ENCODE measurements at places on chromosomes 12 and 14. TPM values are rescaled to one million over a fixed set of nuclear protein-coding genes. Genes with fewer than 3 reads are reported as not detected.

- H3K27ac ChIP-seq: no peak overlapping the region
- H3K4me1 ChIP-seq: no peaks in the 10 kb centered on the region
- DNase-seq: no peak
- no peaks in the 10 kb centered on the region for H3K36me3 ChIP-seq
- no peaks in the 10 kb centered on the region for H3K27me3 ChIP-seq
Observed at GRCh38 chr14:79011091-79011919, 841.1 kb downstream of the NRXN3 start.

GRCh38 chr12:46560874-46561273 lies 188.3 kb upstream of the SLC38A2 start:
- no peak overlapping the region for H3K27ac ChIP-seq
- no peak overlapping the region for H3K4me3 ChIP-seq
- no peak for DNase-seq

- H3K36me3 ChIP-seq: peaks cover 17% of the 10 kb centered on the region
- no peaks in the 10 kb centered on the region for H3K27me3 ChIP-seq
- peaks cover 30% of the 10 kb centered on the region for H3K4me1 ChIP-seq
- no peak for DNase-seq
Observed at GRCh38 chr12:68327896-68328295, 4.3 kb downstream of the MDM1 start.

DNA sequence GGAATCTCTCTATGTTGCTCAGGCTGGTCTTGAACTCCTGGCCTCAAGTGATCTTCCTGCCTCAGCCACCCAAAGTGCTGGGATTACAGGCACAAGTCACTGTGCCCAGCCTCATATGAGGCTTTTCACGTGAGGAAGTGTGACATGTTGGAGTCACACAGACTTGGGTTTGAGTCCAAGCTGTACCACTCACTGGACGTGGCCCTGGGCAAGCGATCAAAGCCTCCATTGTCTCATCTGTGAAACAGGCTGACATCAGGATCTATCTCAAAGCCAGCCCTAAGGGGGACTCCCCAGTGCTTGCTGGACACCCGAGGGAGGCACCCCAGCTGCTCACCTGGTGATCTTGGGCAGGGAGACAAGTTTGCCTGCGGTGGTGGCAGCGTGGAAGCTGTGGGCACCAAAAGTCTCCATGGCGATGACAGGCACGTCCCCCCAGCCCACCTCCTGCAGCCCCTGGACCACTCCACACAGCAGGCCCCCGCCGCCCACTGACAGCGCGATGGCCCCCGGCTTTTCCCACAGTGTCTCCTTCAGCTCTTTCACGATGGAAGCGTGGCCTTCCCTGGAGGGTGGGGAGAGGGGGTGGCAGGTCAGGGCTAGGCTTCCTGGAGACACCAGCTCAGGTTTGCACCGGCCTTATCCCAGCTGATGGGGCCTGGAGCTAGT lies 6.7 kb downstream of the SDS start:
- no peaks in the 10 kb centered on the region for H3K4me1 ChIP-seq
- no peak for DNase-seq
- H3K36me3 ChIP-seq: no peaks in the 10 kb centered on the region
- no peak overlapping the region for H3K4me3 ChIP-seq
- peaks cover 8% of the 10 kb centered on the region for H3K27me3 ChIP-seq

GRCh38 chr12:127060310-127060847 lies 1206.6 kb upstream of the TMEM132C start:
- H3K4me3 ChIP-seq: no peak overlapping the region
- DNase-seq: no peak
- no peaks in the 10 kb centered on the region for H3K4me1 ChIP-seq
- H3K27me3 ChIP-seq: peaks cover 8% of the 10 kb centered on the region

- no peaks in the 10 kb centered on the region for H3K27me3 ChIP-seq
- H3K4me3 ChIP-seq: no peak overlapping the region
- H3K36me3 ChIP-seq: no peaks in the 10 kb centered on the region
- DNase-seq: no peak
Observed at GRCh38 chr12:6215120-6215807, 15.1 kb downstream of the CD9 start.

The TSHR gene
- not detected for total RNA-seq

The IL23A gene
- 0.84 TPM for total RNA-seq

GRCh38 chr12:39773266-39773665 lies 153.7 kb upstream of the ABCD2 start:
- DNase-seq: no peak
- no peaks in the 10 kb centered on the region for H3K27me3 ChIP-seq
- no peaks in the 10 kb centered on the region for H3K4me1 ChIP-seq

GRCh38 chr14:63672417-63673180 lies 30.9 kb upstream of the WDR89 start:
- H3K36me3 ChIP-seq: no peaks in the 10 kb centered on the region
- H3K27ac ChIP-seq: no peak overlapping the region
- no peak overlapping the region for H3K4me3 ChIP-seq
- H3K4me1 ChIP-seq: no peaks in the 10 kb centered on the region
- no peaks in the 10 kb centered on the region for H3K27me3 ChIP-seq
- DNase-seq: no peak

The ENDOU gene
- not detected for total RNA-seq

The OVCH1 gene
- not detected for total RNA-seq

The SMIM41 gene
- not detected for total RNA-seq

DNA sequence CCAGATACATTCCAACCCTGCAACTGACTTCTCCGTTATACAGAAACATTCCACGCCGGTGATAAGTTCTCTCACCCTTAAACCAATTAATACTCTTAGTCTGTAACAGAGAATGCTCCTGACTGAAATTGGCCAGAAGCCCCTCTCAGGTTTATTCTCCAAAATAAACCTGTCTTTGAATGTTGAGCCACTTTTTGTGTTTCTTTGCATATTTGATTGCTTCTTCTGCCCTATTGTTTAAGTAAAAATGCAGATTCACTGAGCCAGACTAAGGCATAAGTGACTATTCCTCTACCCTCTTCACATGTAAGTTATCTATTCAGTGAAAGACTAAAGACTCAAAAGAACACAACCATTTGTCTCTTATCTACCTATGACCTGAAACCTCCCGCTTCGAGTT lies 3.6 kb upstream of the AVPR1A start:
- DNase-seq: no peak
- H3K27ac ChIP-seq: no peak overlapping the region
- H3K4me1 ChIP-seq: peaks cover 5% of the 10 kb centered on the region
- no peak overlapping the region for H3K4me3 ChIP-seq

- H3K27me3 ChIP-seq: no peaks in the 10 kb centered on the region
- no peak for DNase-seq
- peaks cover 9% of the 10 kb centered on the region for H3K36me3 ChIP-seq
Observed at GRCh38 chr12:121918679-121919038, 267 bp downstream of the CFAP251 start.

- no peaks in the 10 kb centered on the region for H3K4me1 ChIP-seq
- H3K27ac ChIP-seq: no peak overlapping the region
- peaks cover 8% of the 10 kb centered on the region for H3K27me3 ChIP-seq
- H3K36me3 ChIP-seq: no peaks in the 10 kb centered on the region
Observed at GRCh38 chr14:30450631-30451545, 108.1 kb upstream of the G2E3 start.

- H3K27ac ChIP-seq: no peak overlapping the region
- H3K36me3 ChIP-seq: no peaks in the 10 kb centered on the region
- H3K4me3 ChIP-seq: no peak overlapping the region
- DNase-seq: no peak
- peaks cover 7% of the 10 kb centered on the region for H3K4me1 ChIP-seq
Observed at GRCh38 chr12:76252031-76252430, 96.2 kb downstream of the BBS10 start.

Data from natural killer cell treated with Interleukin-12 subunit alpha and Interleukin-12 subunit beta and Interleukin-15 and Interleukin-18, amount 100 ng/mL, for 72 hours (primary cell).